ENCODE measurements at places on chromosomes 11 and 22.

GRCh38 chr11:85627332-85627997 is at the start of gene DLG2:
Gene DLG2 (minus strand): TSS chr11:85627344.
- DNase-seq = peak; percentile 38

DNA sequence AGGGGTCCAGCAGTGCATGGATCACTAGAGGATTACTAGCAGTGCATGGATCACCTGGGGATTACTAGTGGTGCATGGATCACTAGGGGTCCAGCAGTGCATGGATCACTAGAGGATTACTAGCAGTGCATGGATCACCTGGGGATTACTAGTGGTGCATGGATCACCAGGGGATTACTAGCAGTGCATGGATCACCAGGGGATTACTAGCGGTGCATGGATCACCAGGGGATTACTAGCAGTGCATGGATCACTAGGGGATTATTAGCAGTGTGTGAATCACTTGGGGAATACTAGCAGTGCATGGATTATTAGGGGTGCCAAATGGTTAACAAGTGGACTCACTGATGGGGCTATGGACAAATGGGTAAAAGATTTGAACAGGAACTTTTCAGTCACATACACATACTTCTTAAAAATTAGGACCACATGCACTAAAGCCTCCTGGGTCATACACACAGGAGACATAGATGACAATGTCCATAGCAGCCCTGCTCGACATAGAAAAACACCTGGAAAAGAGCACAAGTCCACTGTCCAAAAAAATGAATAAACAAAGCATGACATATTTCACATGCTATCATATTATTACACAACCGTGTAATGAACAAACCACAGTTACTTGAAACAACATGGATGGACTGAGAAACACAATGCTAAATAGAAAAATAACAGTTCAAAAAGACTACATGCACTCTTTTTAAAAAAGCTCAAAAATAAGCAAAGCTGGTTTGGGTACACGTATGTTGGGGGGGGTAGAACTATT is 109.8 kb downstream of the CD44 start:
- DNase-seq = no peak

DNA sequence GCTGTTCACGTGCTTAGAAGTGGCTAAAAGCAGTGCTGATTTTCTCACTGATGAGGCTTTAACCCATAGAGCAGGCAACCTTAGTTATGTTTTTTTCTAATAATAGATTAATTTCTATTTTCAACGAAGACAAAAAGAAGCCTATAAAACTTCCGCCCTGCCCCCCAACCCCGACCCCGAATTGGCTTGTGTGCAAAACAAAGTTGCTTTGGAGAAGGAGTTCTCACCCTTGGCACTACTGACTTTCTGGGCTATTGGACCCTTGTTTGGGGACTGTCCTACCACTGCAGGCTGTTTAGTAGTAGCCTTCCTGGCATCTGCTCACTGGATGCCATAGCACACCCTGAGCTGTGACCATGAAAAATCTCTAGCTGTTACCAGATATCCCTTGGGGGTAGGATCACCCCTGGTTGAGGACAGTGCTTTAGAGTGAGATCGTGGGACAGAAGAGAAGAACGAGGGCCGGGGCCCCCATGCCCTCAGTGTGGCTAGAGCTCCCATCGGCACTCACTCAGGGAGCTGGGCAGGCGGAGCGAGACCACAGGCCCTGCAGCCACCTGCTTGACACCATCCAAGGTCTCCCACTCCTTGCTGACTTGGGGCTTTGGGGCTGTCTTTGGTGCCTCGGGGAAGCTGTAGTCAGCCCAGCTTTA is 16.9 kb downstream of the SLC37A2 start:
- no peak for DNase-seq

GRCh38 chr11:62614275-62614674 is 1.2 kb downstream of the ROM1 start:
- DNase-seq = peak; percentile 62

DNA sequence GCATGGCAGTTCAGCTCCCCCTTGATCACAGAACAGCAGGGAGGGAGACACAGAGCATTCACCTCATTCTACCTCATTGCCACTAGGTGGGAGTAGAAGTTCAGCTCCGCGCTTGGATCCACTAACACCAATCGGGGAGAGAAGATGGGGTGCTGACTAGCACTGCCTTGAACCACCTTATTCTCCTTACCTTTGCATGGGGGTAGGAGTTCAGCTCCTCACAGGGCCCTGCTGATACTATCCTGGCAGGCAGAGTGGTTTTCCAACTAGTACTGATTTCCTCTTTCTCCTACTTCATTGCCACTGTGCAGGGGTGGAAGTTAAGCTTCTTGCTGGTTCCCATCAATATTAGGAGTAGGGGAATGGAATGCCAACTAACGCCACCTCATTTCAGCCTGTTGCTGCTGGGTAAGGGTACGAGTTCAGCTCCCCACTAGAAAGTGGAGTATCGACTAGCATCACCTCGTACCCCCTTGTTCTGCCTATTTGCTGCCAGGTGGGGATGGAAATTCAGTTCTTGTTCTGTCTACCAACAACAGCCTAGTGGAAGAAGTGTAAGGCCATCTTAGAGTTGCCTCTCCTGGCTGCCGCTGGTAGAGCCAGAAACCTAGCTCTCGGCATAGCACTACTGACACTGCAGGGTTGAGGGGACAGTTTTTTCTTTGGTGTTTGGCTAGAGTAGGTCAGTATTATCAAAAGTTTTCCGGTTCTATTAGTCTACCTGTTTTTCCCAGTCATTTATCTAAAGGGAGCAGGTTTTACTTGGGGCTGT is 550.9 kb upstream of the CCDC90B start:
- peak; percentile 18 for DNase-seq
